Fibroblast of lung (primary cell): ENCODE measurements at places on chromosomes 5 and 9.

DNA sequence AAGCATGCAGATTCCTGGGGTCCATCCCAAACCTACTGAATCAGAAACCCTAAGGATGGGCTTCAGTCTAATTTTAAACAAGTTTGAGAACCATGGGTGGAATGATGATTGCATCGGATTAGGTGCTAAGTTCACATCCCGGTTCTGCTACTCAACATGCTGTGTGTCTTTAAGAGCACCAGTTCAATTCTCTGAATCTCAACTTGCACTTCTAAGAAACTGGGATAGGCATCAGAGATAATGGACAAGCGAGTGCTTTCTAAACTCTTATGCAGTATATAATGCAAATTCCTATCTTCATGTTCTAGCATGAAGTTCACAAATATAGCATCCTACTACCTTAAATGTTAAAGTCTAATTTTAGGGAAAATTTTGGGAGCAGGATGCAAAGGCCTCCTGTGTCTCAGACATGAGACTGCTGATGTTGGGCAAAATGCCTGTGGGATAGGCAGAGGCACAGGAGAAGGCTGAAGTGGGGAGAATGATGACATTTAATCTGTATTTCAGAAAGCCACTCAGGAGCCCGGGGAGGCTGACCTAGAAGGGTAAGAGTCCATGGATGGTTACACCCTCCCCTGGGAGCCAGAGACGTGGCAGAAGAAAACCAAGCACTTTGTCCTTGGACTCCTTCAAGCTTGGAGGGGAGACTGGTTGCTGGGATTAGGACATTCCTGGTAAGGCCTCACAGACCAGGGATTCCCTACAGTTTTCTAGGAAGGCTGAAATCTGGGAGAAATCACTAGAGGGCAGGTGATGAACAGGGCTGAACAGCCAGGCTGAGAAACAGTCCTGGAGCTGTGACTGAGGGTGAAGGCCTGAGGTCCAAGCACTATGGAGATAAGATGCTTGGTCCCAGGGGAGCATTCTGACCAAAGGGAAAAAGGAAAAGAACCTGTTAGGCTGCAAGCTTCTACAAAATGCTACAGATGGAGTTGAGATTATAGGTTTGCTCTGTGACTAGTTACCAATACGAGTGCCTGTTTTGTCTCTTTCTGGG, 311.9 kb upstream of the PANK3 start:
- no peak for DNase-seq

- DNase-seq = no peak
These were observed 71.6 kb downstream of the SH3RF2 start for GRCh38 chr5:146007989-146008388.

GRCh38 chr9:106625259-106625789, 237.6 kb upstream of the ZNF462 start:
- DNase-seq = no peak

DNA sequence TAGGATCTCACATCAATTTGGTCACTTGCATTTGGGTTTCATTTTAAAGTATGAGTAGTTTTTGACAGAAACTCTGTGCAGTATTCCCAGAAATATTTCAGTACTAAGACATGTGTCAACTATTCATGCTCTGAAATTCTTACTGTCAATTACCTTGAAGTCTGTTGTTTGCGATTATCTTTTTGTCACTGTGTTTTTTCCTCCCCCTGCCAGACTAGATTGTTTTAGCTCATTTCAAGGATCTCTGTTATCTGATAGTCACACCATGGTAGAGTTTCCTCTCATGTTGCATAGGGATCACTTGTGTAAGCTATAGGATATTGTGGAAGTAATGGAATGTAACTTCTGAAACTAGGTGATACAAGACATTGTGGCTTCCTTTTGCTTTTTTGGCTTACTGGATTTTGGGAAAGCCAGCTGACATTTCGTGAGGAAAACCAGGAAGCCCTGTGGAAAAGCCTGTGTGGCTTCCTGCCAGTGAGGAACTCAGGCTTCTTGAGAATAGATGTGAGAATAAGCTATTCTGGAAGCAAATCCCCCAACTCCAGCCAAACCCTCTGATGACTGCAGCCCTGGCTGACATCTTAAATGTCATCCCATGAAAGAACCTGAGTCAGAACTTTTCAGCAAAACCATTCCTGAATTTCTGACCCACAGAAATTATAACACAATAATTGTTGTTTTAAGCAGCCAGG, 122.2 kb downstream of the FGF10 start:
- DNase-seq = no peak

DNA sequence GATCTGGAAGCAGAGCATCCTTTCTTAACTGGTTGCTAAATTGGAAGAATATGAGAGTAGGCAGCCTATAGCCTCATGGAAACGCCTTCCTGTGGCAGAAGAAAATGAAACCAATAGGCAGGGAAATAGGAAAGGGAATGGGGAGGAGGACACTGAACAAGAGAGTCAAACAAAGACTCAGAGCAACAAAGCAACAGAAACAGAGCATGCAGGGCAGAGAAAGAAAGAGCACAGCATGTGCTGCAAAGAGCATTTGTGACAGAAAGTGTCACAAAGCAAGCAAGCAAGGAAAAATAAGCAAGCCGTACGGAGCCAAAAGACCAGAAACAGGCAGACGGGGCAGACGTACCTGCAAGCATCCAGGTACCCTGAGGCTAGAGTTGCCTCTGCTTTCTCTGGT, 123.1 kb downstream of the RAPGEF6 start:
- DNase-seq = no peak

- no peak for DNase-seq
These were observed 227.3 kb upstream of the TBCA start for GRCh38 chr5:78003450-78003849.
